Activated CD4-positive, alpha-beta memory T cell treated with anti-CD3 and anti-CD28 coated beads, Interleukin-2, amount 10 ng/mL, durations not matched to agents 7 days and 5 days (primary cell): ENCODE measurements at places on chromosomes 3 and 15. TPM values are rescaled to one million over a fixed set of nuclear protein-coding genes. Genes with fewer than 3 reads are reported as not detected.

The SOX14 gene
- total RNA-seq: not detected

The RSRC1 gene
- total RNA-seq: 38.8 TPM

The CTXN2 gene
- total RNA-seq: not detected

The NKTR gene
- total RNA-seq: 98.9 TPM

The NOX5 gene
- not detected for total RNA-seq

The TIPARP gene
- total RNA-seq: 73.8 TPM

The SENP5 gene
- total RNA-seq: 42.3 TPM

The FBXW12 gene
- not detected for total RNA-seq

The ACOX2 gene
- not detected for total RNA-seq

The STAB1 gene
- not detected for total RNA-seq

The ROPN1 gene
- not detected for total RNA-seq

The SLC51A gene
- not detected for total RNA-seq

The OXSM gene
- total RNA-seq: 14.3 TPM

The EBLN2 gene
- total RNA-seq: 7.1 TPM

The RPP14 gene
- total RNA-seq: 11.2 TPM

The PLXNA1 gene
- 7.4 TPM for total RNA-seq

The CPN2 gene
- not detected for total RNA-seq

The GPR87 gene
- total RNA-seq: 0.33 TPM

The ATP13A5 gene
- total RNA-seq: not detected

The SI gene
- total RNA-seq: not detected

The ROBO2 gene
- not detected for total RNA-seq

The DHX36 gene
- 74.0 TPM for total RNA-seq

The SLC28A2 gene
- not detected for total RNA-seq
